Globus pallidus (tissue), 1 donor: ENCODE measurements at places on chromosomes 7 and 10.

DNA sequence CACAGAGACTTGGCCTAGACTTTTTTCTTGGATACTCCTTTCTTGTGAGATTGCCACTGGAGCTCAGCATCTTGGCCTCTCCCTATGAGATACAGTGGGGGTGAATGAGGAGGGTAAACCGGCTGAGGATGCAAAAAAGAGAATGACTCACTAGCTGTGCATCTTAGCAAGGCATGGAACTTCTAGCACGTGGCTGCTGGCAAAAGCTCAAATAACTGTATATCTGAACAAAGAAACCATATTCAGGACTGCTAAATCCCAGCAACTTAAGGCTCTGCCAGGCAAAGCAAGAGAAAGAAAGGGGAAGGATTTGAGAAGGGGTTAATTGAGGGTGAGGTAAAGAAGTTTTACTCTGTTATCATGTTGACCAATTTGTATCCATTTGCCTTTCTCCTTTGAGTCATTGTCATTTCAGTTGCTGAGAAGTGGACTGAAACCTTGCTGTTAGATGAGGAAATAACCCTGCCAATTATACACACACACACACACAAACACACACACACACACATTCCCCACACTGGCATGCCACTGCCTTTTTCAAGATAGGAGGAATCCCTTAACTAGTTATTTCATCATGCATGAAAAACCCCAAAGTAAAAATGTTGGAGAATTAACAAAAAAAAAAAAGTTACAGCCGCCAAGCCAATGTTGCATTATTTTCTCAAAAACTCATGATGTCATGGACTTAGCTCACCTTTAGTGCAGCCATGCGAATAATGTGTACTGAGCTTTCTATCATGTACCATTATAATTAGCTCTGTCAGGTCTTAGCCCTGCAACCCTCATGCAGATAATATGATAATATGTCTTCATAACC is 997.3 kb downstream of the LRMDA start:
- no peak for DNase-seq

- DNase-seq, result no peak
Measured at GRCh38 chr7:40918701-40919271, 784.0 kb downstream of the SUGCT start.

GRCh38 chr10:30752481-30752881 is 122.9 kb upstream of the LYZL2 start:
- peak; percentile 72 for DNase-seq

GRCh38 chr10:108789919-108790318 is 1133.4 kb downstream of the XPNPEP1 start:
- DNase-seq, result no peak

GRCh38 chr10:117360016-117360415 is 15.2 kb downstream of the PDZD8 start:
- no peak for DNase-seq

DNA sequence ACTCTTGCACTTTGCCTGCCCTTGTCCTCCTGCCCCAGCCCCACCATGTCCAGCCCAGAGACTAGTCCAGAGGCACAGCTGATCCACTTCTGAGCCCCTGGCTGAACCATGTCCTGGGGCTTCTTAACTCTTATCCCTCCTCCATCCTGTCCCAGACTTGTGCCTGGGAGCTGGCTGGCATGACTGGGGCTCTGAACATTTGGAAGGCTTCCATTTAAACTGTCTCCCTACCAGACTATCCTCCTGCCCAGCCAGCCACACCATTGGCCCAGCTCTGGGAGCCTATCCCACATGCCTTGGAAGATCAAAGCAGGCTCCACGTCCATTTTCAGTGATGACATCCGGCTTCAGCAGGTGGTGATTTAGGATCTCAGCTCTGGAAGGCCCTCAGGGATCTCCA is 57.4 kb downstream of the FAM241B start:
- no peak for DNase-seq

GRCh38 chr7:20310963-20311742 is 19.5 kb upstream of the ITGB8 start:
- DNase-seq, result no peak

- no peak for DNase-seq
Measured at GRCh38 chr7:108239501-108240225, 109.5 kb upstream of the LAMB4 start.

DNA sequence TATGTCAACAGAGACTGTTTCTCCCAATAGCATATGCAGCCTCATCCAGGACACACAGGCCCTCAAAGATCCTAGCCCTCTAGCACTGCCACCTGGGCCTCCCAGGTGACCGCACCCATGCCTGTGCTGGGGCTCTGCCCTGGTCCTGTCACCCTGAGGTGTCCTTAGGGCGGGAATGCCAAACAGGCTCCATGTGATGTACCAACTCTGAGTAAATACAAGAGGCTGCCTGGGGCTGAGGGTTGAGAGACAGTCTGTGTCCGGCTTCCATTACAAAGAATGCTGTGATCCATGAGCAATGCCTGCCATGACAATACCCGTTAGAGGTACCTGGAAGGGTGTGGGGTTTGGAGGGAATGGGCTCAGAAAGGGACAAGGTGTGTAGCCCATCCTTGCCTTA is 83.0 kb upstream of the KAT6B start:
- no peak for DNase-seq
